ENCODE measurements at places on chromosomes 16 and 17. TPM values are rescaled to one million over a fixed set of nuclear protein-coding genes. Genes with fewer than 3 reads are reported as not detected.

The LRRC46 gene
- 0.53 TPM for total RNA-seq

The POLG2 gene
- total RNA-seq = 6.1 TPM

The SLFN13 gene
- 4.6 TPM for total RNA-seq

The CHST5 gene
- 0.30 TPM for total RNA-seq

The GP1BA gene
- total RNA-seq = 0.26 TPM

The BBS2 gene
- total RNA-seq = 74.6 TPM

The SDR42E2 gene
- total RNA-seq = not detected

The GFAP gene
- total RNA-seq = 5.7 TPM

The PMFBP1 gene
- not detected for total RNA-seq

The C17orf107 gene
- total RNA-seq = 0.28 TPM

The PIMREG gene
- total RNA-seq = not detected

The CACNG3 gene
- not detected for total RNA-seq

The TMEM106A gene
- 2.3 TPM for total RNA-seq

The SLC52A1 gene
- 0.14 TPM for total RNA-seq

The ABCA6 gene
- total RNA-seq = 28.3 TPM

The TCAP gene
- 6,290 TPM for total RNA-seq

The AIPL1 gene
- total RNA-seq = not detected

The NPIPA2 gene
- total RNA-seq = 2.8 TPM

The TBKBP1 gene
- 11.8 TPM for total RNA-seq

The CDH1 gene
- not detected for total RNA-seq

The CES3 gene
- 0.77 TPM for total RNA-seq

The CD300E gene
- total RNA-seq = 0.20 TPM

The PIK3R6 gene
- 1.4 TPM for total RNA-seq

The PYY gene
- not detected for total RNA-seq

The MPO gene
- total RNA-seq = 0.76 TPM

The SCIMP gene
- total RNA-seq = 0.11 TPM

The GPR139 gene
- total RNA-seq = not detected

The SPN gene
- 0.87 TPM for total RNA-seq

The ODAD4 gene
- 0.68 TPM for total RNA-seq

The TTYH2 gene
- 24.8 TPM for total RNA-seq

The TMC7 gene
- 1.1 TPM for total RNA-seq

The NOXO1 gene
- total RNA-seq = not detected

The ITGA2B gene
- 0.62 TPM for total RNA-seq

The ALOX12B gene
- not detected for total RNA-seq

The PRDM7 gene
- not detected for total RNA-seq

The BRIP1 gene
- total RNA-seq = 0.12 TPM

The CA4 gene
- 11.9 TPM for total RNA-seq

The SEZ6L2 gene
- 1.2 TPM for total RNA-seq

The FAM20A gene
- 7.7 TPM for total RNA-seq

The CCL5 gene
- 1.0 TPM for total RNA-seq

The FBXW10 gene
- not detected for total RNA-seq

The KCNH6 gene
- total RNA-seq = not detected

The CYGB gene
- 19.1 TPM for total RNA-seq

The TAC4 gene
- not detected for total RNA-seq

The PRR29 gene
- total RNA-seq = not detected

The GLP2R gene
- not detected for total RNA-seq

The NPIPB2 gene
- total RNA-seq = 2.3 TPM
